ENCODE measurements at places on chromosomes 1 and 21. TPM values are rescaled to one million over a fixed set of nuclear protein-coding genes. Genes with fewer than 3 reads are reported as not detected.
A peak's percentile ranks its signal among the peaks of the same experiment; 100 is the strongest.

OLFML2B gene
- total RNA-seq: 0.22 TPM

SYNC gene
- not detected for total RNA-seq

DCST1 gene
- total RNA-seq: not detected

UBXN11 gene
- total RNA-seq: 35.8 TPM

DENND2C gene
- total RNA-seq: 0.75 TPM

FBLIM1 gene
- total RNA-seq: not detected

TFF2 gene
- total RNA-seq: not detected

FUCA1 gene
- 15.7 TPM for total RNA-seq

FCRL1 gene
- not detected for total RNA-seq

NPHS2 gene
- not detected for total RNA-seq

SPATA46 gene
- total RNA-seq: not detected

RCC2 gene
- 156 TPM for total RNA-seq

GRCh38 chr21:34129039-34129891, 55.9 kb downstream of the MRPS6 start:
- DNase-seq: peak; percentile 76

GRCh38 chr1:70628973-70629372, 217.9 kb downstream of the CTH start:
- no peak for DNase-seq

GRCh38 chr21:34199121-34199910, 125.9 kb downstream of the MRPS6 start:
- no peak for DNase-seq

GRCh38 chr1:80961464-80962190, 839.1 kb upstream of the ADGRL2 start:
- DNase-seq: no peak

GRCh38 chr1:113247782-113248181, 142.5 kb upstream of the MAGI3 start:
- DNase-seq: no peak

DNA sequence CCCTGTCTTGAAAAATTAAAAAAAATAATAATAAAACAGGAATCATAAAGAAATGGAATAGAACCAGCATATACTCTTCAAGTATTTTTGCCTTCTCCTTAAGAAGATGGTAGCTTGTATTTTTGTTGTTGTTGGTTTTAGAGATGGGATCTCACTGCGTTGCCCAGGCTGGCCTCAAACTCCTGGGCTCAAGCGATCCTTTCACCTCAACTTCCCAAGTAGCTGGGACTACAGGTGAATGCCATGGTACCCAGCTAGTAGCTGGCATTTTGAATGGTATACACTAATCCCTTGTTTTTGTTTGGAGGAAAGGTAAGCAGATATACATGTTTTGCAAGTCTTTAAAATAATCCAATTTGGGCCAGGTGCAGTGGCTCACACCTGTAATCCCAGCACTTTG, 34.7 kb upstream of the ERO1B start:
- no peak for DNase-seq

DNA sequence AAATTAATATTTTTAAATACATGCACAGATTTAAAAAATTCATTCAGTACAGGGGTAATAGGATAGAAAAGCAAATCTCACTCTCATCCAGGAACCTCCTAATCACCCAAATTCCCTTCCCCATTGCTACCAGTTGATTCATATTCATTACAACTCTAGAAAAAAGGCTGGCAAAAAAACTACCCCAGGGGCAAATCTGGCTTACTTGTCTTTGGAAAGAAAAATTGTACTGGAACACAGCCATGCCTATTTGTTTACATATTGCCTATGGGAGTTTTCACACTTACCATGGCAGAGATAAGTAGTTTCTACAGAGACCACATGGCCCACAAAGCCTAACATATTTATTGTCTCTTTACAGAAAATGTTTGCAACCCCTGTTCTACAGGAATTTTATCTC, 8.9 kb upstream of the RBM34 start:
- DNase-seq: no peak

GRCh38 chr1:184802354-184803179, 47.9 kb upstream of the EDEM3 start:
- no peak for DNase-seq

- no peak for DNase-seq
Measured at GRCh38 chr1:51238034-51238403, 1.9 kb downstream of the RNF11 start.

DNA sequence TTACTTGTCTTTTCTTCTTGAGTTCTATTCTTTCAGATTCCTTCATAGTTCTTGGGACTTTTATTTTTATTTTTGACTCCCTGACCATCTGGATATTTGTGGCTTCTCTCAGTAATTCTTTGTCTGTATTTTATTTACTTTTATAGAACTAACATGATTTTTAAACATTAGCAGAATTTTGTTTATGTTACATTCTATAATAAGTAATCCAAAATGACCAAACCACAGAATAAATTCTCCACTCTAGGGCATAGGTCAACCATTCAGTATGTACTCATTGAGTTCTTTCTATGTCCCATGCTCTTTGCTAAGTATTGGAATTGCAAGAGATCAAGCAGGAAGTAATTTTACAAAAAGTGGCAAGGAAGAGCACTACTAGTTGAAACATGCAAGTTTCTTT, 969.0 kb downstream of the TTLL7 start:
- no peak for DNase-seq

DNA sequence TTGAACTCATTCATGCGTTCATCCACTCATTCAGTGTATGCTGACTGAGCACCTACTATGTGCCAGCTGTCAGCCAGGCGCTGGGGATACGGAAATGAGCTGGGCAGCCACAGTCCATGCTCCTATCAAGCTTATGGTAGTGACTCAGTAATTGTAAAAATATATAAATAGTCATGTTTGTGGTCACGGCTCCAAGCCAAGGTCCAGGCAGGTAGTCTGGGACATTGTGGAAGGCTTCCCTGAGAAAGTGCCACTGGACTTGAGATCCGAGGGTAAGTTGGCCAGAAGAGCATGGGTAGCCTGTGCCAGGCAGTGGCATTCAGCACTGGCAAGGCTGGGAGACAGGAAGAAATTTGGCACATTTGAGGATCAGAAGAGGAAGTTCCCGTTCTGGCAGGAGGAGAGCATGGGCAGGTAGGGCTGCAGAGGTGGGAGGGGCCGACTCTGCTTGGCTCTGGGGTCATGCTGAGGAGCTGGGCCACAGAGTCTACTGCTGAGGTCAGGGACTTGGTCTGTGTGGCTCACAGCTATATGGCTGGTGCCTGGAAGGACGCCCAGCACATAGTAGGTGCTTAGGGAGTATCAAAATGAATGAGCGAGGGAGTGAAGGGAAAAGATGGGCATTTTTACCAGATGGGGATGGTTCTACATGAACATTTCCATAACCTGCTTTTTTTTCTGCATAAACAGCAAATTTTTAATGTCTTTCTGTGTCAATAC, 6.9 kb downstream of the PTPRF start:
- DNase-seq: no peak

- DNase-seq: no peak
Measured at GRCh38 chr1:76109404-76109803, 34.9 kb downstream of the ST6GALNAC3 start.

DNA sequence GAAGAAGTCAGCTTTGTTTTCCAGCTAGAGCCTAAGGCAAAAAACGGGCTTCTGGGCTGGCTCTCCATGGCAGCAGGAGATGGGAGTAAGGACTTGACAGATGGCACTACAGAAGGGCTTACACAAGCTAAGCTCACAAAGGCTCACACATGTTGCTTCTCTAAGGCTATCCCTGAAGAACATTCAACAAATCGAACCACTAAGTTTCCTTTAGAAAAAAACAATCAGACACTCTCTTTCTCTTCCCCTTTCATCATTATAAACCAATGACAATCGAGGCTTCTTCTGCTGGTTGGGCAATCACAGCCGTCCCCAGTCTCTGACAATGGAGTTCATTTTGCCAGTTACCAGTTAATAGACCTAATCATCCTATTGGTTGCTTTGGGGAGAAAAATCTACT, 40.5 kb downstream of the TRIT1 start:
- no peak for DNase-seq

GRCh38 chr1:59433440-59433813, 136.5 kb downstream of the FGGY start:
- DNase-seq: no peak

GRCh38 chr1:223248001-223248769, 105.1 kb upstream of the TLR5 start:
- DNase-seq: no peak

GRCh38 chr1:67939186-67939743, 106.0 kb upstream of the GNG12 start:
- DNase-seq: no peak

DNA sequence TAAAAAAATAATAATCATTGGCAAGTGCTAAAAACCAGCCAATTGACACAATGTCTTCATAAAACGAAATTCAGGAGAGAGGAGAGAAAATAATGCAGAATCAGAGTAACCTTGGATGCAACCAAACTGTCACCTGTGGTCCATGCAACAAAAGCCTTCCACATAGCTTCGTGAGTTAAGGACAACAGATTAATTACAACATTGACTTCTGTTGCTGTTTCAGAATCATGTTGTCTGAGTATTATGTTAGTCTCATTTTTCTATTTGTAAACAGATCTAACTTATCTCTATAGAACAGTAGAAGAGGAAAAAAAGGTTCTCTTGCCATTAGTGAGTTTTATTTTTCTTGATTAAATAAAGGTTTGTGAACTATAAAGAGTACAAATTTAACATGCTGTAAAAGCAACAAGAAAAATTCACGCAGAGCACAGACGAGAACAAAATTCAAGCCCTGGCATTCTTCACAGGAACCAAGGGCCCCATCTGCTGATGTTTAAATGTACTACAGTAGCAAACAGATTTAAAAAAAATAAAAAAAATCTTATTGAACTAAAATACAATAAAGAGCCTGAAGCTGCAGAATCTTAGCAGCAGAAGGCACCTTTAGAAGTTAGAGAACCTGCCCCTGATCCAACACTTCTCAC, 381.1 kb upstream of the PKN2 start:
- DNase-seq: no peak

- DNase-seq: no peak
Measured at GRCh38 chr1:204219971-204220616, 6.3 kb upstream of the GOLT1A start.

- DNase-seq: no peak
Measured at GRCh38 chr1:109091078-109091838, 694 bp downstream of the TMEM167B start.

- no peak for DNase-seq
Measured at GRCh38 chr1:188295157-188295556, 1466.4 kb downstream of the PLA2G4A start.

GRCh38 chr1:237269938-237270337, 228.0 kb downstream of the RYR2 start:
- DNase-seq: no peak

DNA sequence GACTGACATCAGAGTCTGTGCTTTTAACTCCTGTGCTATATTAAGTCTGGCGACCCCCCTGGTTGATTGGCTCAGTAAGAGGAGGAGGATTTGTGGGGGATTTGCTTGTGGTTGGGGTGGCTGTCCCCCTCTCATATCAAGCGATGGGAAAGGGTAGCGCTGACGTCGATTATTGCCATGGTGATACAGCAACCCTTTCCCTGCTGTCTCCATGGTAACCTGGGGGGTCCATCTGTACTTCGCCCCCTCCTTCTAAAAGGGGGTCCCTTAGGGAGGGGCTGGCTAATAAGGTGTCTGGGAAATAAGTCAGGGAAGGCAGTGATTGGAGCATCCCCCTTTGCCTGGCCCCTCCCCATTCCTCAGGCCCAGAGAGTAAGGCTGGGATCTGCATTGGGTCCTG, 4.7 kb downstream of the FAM229A start:
- DNase-seq: no peak

DNA sequence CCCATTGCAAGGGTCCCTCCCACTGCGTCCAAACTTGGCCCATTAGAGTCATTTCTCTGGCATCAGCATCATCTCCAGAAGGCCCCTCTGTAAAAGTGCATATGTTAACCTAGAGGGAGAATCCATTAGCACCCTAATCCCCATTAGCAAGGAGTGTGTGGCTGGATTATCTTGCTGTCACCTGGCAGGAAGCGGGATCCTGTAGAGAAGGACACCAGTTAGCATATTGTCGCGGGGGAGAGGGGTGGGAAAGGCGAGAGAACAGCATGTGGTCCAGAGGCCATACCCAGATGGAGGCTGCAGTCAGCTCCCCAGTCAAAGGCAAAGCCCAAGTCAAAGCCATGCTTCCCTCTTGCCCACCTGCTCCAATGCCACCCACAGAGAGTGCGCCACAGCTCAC, 64.0 kb downstream of the OLIG1 start:
- no peak for DNase-seq

- no peak for DNase-seq
Measured at GRCh38 chr1:58443986-58444868, 102.3 kb downstream of the OMA1 start.

GRCh38 chr1:42524330-42524729, 61.2 kb downstream of the CCDC30 start:
- no peak for DNase-seq

- DNase-seq: no peak
Measured at GRCh38 chr1:168751195-168751650, 22.2 kb upstream of the DPT start.

DNA sequence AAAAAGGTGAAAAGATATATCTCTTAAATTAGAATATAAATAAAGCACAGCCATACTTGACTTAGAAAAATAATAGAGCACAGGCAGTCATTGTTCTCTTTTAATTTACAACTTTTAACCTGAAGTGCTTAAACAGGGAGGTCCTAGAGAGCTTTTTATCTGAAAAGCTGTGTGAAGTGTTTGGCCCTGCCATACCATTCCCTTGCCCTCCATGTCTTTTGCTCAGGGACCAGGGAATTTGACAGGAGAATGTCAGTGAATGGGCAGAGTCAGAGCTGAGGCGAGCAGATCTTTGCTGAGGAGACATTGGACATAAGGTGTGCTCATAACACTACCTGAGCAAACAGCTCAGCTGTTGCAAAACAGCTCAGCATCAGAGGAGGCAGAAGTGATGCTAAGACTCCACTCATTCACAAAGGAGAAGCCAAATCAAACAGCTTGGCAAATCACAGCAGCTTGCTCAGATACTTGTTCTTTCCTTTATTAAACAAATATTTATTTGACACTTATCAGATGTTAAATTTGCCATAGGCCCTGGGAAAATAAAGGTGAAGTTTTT, 14.9 kb upstream of the MGST3 start:
- no peak for DNase-seq

DNA sequence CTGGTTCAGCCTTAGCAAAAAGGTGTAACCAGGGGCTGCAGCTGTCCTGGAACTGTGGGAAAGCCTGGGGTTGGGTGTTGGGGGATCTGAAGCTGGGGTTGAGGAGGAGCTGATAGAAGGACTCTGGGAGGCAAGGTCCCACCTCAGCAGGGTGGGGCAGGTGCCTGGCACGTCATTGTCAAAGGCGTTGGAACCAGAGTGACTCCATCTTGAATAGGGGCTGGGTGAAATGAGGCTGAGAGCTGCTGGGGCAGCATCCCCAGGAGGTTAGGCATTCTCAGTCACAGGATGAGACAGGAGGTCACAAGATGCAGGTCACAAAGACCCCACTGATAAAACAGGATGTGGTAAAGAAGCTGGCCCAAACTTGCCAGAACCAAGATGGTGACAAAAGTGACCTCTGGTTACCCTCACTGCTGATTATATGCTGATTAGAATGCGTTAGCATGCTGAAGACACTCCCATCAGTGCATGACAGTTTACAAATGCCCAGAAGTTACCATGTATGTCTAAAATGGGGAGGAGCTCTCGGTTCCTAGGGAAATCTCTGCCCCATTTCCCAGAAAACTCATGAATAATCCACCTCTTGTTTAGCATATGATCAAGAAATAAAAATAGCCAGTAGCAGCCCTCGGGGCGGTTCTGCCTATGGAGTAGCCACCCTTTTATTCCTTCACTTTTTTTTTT, 85.4 kb downstream of the IER5 start:
- no peak for DNase-seq
